ENCODE measurements at places on chromosomes 1 and 21. TPM values are rescaled to one million over a fixed set of nuclear protein-coding genes. Genes with fewer than 3 reads are reported as not detected.

GRCh38 chr1:89606227-89606980 is 26.5 kb upstream of the LRRC8C start:
- no peak for DNase-seq

GRCh38 chr1:164325786-164326185 is 233.2 kb upstream of the PBX1 start:
- DNase-seq: no peak

- DNase-seq: no peak
Measured at GRCh38 chr1:184987696-184988095, 13.4 kb upstream of the NIBAN1 start.

PRDM16 gene
- total RNA-seq: 14.2 TPM
